ENCODE measurements at places on chromosomes 3 and 15.

DNA sequence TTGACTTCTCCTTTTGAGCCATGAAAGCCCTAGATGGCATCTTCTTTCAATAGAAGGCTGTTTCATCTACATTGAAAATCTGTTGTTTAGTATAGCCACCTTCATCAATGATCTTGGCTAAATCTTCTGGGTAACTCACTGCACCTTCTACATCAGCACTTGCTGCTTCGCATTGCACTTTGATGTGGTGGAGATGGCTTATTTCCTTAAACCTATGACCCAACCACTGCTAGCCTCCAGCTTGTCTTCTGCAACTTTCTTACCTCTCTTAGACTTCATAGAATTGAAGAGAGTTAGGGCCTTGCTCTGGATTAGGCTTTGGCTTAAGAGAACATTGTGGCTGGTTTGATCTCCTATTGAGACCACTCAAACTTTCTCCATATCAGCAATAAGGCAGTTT is 189.8 kb downstream of the PLCL2 start:
- no peak for DNase-seq

GRCh38 chr3:160931474-160931873 is 173.7 kb downstream of the B3GALNT1 start:
- DNase-seq, result no peak

DNA sequence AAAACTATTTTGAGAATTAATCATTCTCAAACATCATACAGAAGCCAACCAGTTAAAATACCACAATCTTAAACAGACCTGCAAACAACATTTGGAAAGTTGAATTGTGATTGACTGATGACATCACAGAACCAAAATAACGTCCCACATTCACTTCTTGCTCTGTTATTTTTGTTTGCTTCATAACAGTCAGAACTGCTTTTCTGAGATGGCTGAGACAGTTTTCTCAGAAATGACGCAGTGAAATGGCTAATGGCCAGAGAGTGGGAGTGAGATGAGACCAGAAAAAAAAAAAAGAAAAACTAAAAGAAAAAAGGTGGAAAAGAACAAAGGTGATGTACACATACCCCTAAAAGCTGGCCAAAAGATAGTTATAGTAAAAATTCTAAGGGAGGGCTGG is 1061.2 kb downstream of the FHIT start:
- DNase-seq, result no peak

DNA sequence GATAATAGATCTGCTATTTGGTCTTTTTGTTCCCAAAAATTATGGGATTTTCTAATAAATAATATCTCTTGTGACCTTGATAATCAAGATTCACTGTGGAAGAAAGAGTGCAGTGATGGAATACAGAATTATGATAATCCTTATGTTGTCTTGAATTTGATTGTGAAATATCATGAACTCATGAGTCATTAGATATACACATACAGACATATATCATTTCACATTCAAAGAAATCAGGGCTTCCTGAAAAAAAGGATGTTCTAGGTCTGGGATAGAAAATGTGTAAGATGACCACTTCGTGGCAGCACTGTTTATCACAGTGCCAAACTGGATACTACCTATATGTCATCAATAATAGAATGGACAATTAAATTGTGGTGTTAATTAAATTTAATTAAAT is 97.7 kb downstream of the DPH6 start:
- DNase-seq, result no peak

- no peak for DNase-seq
Observed at GRCh38 chr15:32852771-32853170, 135.0 kb downstream of the GREM1 start.

- DNase-seq, result no peak
Observed at GRCh38 chr3:157079676-157080369, 80.1 kb downstream of the CCNL1 start.

DNA sequence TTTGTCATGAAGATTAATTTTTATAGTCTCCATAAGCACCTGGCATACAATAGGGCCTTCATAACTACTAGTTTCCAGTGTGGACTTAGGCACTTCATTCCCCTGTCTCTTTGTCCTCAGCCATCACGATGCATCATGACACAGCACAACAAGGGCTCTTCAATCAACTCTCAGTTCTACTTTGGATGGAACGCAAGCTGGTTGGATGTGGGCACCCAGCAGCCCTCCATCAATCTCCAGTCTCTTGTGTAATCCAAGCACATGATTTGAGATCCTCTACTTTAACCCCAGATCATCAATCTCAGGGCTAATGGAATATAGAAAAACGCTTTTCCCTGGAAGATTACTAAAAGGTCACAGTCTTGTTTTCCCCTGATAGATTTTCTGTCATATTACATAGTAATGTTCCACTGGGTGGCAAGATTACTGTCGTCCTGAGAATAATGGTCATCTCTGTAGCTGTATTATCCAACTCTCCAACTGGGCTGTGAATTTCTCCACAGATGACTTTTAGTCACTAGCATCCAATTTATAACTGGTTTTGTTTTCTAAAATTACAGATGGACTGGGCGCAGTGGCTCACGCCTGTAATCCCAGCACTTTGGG is 22.9 kb upstream of the CHRNA7 start:
- no peak for DNase-seq
